Myocyte (in vitro differentiated cells): ENCODE measurements at places on chromosomes 5 and 9.

DNA sequence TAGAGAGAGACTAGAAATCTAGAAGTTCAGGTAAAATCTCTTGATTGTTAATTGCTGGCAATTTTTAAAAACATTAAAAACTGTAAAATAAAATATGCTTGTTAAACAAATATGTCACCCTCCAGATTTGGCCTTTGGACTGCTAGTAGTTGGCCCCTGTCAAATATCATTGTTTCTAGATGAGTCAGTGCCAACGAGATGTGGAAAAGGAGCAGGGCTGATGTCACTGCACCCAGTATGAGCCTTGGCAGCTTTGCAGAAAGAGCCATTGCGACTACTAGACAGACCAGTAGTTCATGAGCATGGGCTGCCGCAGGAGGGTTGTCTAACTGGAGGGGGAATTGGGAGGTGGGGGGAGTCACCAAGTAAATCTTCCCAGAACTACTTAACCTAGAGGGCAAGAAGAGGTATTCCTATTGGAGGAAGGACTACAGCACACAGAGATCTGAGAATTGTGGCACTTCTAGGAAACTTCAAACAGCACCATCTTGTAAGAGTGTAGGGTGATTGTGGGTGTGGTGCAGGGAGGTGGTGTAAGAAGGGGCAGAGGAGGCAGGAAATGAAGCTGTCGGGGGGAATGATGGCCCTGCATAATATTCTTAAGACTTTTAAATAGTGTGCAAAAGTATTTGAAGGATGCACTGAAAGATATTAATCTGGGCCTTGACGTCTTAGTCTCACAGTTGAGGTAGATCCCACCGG is 7.1 kb upstream of the DOCK2 start:
- DNase-seq: peak; percentile 76

- peak; percentile 76 for DNase-seq
These were observed 170.5 kb downstream of the DCP2 start for GRCh38 chr5:113147101-113147508.

- DNase-seq: no peak
These were observed 23.3 kb downstream of the SKIC3 start for GRCh38 chr5:95531491-95531890.

GRCh38 chr9:34332076-34332964 is 3.0 kb downstream of the NUDT2 start:
- peak; percentile 58 for DNase-seq

- DNase-seq: peak; percentile 81
These were observed 13.4 kb upstream of the EXOC3 start for GRCh38 chr5:429453-430188.

DNA sequence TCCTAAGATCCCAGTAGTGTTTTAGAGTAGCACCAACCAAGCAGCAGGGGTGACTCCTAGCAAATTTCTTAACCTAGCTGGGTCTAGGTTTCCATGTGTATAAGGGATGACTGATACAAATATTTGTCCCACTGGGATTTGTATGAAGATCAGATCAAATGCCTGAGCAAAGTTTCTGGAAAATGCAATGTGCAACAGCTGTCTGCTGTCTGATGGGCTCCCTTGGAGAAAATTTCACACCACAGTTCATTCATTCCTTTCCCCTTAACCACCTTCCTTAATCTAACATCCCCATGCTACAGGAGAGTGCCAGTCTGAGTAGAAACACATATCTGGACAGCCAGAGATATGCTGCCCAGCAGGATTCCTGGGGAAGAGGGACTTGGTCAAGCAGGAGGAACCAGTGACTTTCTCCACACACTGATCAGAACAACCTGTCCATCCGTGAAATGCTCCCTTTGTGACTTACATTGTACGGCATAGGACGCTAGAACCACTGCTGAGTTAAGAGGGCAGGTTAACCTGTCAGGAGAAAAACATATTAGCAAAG is 53.3 kb downstream of the PTPN3 start:
- no peak for DNase-seq

- DNase-seq: no peak
These were observed 32.6 kb upstream of the RXRA start for GRCh38 chr9:134293611-134294152.

GRCh38 chr5:131846536-131846935 is 49.7 kb upstream of the FNIP1 start:
- DNase-seq: no peak

DNA sequence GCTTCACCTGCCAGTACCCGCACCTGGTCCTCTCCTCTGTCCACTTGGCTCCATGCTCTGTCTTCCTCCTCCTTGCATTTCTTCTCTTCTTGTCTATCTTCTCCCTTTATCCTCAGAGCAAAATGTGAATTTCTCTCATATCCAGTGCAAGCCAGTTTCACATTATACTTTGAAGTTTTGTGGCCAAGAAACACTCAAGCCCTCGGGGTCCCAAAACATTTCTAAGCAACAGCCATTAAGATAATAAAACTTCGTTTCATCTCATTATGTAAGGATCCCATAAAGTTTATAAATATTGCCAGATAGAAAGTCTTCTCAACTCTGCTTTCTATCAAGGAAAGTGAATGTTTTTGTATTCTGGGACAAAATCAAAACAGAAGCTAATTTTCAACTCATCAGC is 178.8 kb downstream of the SNX18 start:
- DNase-seq: no peak

- DNase-seq: peak; percentile 97
These were observed 11.8 kb downstream of the BRD3 start for GRCh38 chr9:134055981-134056461.

DNA sequence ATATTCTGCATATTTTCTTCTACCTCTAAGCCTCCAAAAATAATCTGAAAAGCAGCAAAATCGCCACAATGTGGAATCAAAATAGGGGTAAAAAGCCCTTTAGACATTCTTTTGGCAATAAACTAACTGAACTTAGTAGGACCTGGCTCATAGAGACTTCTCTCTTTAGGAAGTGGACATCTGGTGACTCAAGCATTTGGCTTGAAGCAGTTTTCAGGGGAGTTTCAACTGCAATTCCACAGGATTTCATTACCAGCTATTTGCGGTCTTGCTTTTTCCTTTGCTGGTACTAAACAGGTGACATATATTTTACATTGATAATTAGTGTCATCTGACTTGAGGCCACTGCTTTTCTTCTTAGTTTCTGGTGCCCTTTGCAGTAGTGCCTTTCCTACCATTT is 173.2 kb upstream of the FBN2 start:
- DNase-seq: no peak

DNA sequence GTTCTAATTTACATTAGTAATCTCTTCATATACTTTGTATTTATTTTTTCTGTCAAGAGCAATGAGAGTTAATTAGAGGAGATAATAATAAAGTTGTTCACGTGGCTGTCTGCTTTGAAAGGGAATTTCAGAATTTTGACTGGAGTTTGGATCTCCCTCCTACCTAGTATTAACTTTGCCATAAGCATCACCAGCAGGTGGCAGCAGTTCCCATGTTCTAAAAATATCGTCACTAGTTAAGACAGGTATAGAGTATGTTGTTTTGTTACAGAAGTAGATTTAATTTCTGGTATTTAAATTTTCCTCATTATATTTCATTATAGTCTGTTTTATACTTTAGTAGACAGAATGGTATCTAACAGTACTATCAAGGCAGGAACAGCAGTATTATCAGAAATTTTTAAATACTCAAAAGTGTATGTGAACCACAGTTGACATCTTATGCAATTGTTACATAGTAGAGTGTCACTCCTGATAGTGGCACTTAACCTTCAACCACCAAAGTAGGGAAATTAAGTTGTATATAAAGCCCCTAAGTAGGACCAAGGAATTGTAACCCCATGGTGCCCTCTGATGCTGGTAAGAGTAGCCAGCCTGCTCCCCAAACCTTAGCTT is 20.4 kb downstream of the GNPDA1 start:
- DNase-seq: peak; percentile 76
